SHP77 (cell line): ENCODE measurements at places on chromosomes 2 and 18.

- DNase-seq = no peak
These were observed 129.0 kb downstream of the GPD2 start for GRCh38 chr2:156565066-156565710.

GRCh38 chr18:75065251-75066000 lies 143.5 kb downstream of the PTGR3 start:
- no peak for DNase-seq

GRCh38 chr18:24023185-24023814 lies 8.7 kb downstream of the TTC39C start:
- DNase-seq = no peak

GRCh38 chr2:7891312-7891711 lies 790.5 kb upstream of the ID2 start:
- DNase-seq = no peak

DNA sequence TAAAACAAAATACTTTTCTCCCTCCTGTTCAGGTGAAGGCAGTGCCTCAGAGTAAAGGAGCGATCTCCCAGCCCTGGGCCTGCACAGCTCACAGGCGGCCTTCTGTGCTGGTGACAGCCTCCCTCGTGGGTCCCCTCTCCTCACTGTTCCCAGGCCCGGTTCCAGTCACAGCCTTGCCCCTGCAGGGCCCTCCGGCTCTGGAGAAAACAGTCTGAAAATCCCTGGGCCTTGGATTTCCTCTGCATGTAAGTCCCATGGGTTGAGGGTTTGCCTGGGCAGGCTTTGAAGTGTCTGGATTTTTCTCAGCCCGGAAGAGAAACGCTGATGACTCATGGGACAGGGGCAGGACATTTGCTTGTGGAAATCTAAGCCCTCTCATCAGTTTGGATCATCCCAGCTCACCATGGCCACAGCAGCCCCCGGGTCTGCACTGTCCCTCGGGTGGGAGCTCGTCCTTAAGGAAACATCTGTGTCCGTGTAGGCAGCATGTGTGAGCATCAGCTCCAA lies 186.1 kb upstream of the RAB12 start:
- DNase-seq = no peak

DNA sequence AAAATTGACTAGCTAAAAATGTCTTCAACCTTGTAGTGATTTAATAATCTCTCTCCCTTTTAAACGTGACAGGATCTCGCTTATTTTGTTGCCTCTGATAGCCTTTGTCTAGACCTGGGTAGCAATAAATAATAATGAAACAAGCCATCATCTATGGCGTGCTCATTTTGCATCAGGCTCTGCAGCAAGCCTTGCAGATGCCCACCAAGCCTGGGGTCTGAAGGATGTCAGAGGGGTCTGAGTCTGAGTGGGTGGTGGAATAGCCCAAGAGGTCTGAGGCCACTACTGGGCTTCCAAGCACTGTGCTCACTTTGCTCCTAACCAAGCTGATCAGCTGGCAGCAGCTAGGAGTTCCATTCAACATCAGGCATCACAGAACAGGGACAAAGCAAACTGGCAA lies 109.4 kb downstream of the GYPC start:
- DNase-seq = no peak

- no peak for DNase-seq
These were observed 1.3 kb upstream of the EIF2AK3 start for GRCh38 chr2:88628571-88628939.

DNA sequence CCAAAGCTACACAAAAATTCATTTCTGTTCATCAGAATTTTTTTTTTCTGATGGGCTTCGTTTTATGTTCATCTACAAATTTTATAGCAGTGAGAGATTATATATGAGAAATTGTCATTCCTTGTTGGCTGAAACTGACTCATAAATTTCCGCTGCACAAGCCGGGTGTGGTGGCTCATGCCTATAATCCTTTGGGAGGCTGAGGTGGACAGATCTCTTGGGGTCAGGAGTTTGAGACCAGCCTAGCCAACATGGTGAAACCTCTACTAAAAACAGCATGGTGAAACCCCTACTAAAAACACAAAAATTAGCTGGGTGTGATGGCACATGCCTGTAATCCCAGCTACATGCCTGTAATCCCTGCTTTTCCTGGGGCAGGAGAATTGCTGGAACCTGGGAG lies 72.0 kb downstream of the PLEKHM3 start:
- DNase-seq = no peak

DNA sequence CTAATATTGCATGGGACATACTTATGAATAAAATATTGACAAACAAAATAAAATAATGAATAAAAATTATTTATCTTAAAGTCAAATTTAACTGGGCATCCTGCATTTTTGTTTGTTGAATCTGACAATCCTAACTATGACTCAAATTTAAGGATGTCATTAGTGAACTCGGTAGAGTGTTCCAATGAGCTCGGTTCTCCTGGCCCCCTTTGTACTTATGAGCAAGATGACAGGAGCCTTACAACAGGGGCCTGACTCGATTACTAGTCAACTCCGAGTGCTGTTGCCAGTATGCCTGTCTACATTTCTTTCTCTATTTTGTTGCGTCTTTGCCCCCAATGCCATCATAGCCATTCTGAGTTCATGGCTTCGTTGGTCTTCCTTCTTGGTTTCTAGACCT lies 40.3 kb downstream of the HRH4 start:
- no peak for DNase-seq

DNA sequence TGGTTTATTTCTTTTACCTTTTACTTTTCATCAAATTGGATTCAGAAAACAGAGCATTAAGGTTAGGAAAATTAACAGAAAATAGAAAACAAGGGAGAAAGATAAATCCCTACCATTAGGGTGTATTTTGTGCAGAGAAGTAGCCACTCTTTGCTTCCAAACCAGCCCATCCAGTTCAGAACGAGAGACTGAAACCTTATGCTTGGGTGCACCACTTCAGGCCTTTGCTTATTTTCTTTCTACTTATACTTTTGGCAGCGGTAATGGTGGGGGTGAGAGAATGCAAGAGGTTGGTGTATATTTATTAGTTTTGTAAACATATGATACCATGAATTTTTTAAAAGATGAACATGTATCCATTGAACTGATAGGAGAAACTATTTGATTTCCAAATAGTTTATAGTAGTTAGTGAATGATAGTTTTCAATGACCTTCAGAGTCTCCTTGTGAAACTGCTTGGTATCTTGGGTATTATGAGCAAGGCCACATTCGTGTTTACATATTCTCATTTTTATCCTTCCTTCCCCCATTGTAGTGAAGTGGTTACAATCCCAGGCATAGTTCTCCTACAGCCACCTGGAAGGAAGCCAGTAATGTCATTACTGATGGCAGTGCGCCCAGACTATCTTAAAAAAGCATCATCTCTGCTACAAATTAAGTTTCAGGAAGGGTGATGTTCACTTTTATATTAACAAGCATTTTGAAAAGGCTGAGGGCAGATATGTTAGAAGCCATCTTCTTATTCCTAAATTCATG lies 60.8 kb downstream of the MFSD6 start:
- peak; percentile 78 for DNase-seq
